ENCODE measurements at places on chromosomes 6 and 20. TPM values are rescaled to one million over a fixed set of nuclear protein-coding genes. Genes with fewer than 3 reads are reported as not detected.

DNA sequence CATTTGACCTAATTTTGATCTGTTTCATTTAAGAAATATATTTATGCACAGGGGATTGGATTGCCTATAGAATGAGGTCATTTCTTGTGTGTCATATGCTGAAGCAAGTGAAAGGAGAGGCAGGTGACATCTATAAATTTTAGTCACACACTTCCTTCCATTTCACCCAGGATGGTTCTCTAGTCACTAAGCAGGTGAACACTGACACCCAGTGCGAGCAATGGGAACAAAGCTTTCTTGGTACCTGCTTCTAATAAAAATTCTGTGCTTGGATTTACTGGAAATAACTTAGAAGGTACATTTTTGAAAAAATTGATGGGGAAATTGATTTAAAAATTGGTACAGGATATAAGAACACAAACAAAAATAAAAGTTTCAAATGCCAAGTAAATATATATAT is 66.9 kb upstream of the MC3R start:
- DNase-seq = no peak

DNA sequence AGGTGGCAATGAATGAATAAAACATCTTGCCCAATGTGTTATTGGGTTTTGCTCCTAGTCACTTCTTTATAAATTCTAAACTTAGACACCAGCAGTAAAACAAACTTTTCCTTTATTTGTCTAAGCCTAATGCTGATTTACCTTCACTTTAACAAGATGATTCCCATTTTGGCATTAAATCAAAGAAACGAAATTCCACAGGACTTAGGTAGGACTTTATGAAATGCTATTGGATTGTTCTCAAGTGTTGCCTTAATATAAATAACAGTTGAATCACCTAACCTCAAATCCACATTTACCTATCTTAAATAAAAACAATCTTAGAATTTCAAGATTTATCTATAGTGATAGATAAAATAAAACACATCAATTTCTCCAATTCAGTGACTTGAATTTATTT is 831.8 kb downstream of the EPHA7 start:
- DNase-seq = no peak

Gene PTK6
- 0.13 TPM for total RNA-seq

Gene C20orf144
- total RNA-seq = not detected

- no peak for DNase-seq
These were observed 28.8 kb downstream of the GCM1 start for GRCh38 chr6:53119772-53120409.

- peak; percentile 82 for DNase-seq
These were observed 36.7 kb upstream of the AAR2 start for GRCh38 chr20:36199345-36200257.

GRCh38 chr6:45732731-45733130 is 282.9 kb downstream of the CLIC5 start:
- DNase-seq = no peak

GRCh38 chr6:27888566-27888965 is 23.6 kb downstream of the OR2B2 start:
- no peak for DNase-seq

Gene HLA-DQA2
- 1.6 TPM for total RNA-seq

Gene CALHM6
- total RNA-seq = 1.4 TPM

Gene AFDN
- 49.1 TPM for total RNA-seq

DNA sequence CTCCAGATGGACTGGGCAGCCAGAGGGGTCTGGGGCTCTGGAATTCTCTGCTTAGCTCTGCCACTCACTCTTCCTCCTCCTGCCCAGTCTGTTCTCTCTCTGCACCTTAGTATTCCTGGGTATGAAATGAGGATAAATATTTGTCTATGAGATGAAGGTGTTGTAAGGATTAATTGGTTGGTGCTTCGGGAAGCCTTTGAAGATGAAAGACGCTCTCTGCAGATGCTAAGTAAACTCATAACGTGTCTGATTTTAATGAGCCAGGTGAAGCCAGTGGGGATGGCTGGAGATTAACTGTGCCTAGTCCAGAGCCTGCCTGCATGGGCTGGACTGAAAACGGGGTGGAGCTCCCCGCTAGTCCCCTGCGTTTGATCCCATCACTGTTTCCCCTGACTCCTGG is 23.1 kb upstream of the TCP11 start:
- no peak for DNase-seq

DNA sequence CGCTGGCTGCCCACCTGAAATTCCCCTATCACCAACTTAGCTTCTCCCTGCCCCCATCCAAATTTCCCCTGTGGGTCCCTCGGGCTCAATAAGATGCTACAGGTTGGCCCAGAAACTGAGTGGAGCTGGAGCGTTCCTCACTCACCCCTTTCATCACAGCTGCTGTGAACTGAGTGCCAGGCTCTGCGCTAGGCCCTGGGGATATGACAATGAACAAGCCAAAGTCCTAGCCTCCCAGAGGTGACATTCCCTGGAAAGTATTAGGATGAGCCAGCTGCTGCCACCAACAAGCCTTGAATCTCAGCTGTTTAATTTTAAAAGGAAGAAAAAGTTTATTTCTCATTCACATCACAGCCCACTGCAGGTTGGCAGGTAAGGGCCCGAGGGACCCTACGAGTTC is 86.6 kb upstream of the EYA2 start:
- DNase-seq = no peak

- DNase-seq = no peak
These were observed 60.9 kb upstream of the PRL start for GRCh38 chr6:22357724-22358189.

- DNase-seq = peak; percentile 50
These were observed 98.9 kb downstream of the HDGFL1 start for GRCh38 chr6:22668307-22668706.

DNA sequence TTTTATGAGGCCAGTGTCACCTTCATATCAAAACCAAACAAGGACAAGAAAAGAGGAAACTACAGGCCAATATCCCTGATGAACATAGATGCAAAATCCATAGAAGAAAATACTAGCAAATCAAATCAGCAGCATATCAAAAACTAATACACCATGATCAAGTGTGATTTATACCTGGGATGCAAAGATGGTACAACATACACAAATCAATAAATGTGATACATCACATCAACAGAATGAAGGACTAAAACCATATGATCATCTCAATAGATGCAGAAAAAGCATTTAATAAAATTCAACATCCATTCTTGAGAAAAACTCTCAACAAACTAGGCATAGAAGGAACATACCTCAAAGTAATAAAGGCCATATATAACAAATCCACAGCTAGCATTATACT is 8.1 kb upstream of the GINM1 start:
- no peak for DNase-seq

- DNase-seq = no peak
These were observed 176.4 kb downstream of the ADGB start for GRCh38 chr6:146775220-146775619.

Gene ZGPAT
- total RNA-seq = 16.0 TPM

Gene ADGRF5
- total RNA-seq = 41.1 TPM

DNA sequence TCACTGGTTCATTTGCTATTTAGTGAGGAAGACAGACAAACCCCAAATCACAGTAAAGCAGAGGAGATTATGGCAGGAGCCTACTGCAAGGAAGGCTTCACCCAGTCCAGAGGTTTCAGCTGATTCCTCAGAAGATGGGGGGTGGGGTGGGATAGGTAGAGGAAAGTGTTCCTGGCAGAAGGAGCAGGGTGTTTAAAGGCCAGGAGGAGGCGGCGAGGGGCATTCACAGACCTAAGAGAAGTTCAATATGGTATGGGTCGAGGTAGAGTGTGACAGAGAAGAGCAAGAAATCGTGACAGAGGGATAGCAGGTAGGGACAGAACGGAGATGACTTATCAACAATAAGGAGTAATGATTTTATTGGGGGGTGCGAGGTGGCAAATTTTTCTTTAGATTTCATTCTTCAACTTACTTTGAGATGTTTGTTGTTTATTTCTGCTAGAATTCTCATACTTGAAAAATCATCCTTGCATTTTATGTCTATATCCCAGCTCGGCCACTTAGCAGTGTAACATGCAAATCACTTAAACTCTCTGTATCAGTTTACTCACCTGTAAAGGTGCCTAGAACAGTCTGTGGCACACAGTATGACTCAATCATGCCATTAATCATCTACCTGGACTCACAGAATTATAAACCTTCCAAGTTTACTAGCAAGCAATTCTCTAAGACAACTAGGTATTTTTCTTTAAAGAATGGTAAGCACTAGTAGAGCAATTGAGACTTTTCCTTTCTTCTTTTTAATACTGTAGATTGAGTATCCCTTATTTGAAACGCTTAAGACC is 176.7 kb downstream of the REV3L start:
- DNase-seq = no peak

DNA sequence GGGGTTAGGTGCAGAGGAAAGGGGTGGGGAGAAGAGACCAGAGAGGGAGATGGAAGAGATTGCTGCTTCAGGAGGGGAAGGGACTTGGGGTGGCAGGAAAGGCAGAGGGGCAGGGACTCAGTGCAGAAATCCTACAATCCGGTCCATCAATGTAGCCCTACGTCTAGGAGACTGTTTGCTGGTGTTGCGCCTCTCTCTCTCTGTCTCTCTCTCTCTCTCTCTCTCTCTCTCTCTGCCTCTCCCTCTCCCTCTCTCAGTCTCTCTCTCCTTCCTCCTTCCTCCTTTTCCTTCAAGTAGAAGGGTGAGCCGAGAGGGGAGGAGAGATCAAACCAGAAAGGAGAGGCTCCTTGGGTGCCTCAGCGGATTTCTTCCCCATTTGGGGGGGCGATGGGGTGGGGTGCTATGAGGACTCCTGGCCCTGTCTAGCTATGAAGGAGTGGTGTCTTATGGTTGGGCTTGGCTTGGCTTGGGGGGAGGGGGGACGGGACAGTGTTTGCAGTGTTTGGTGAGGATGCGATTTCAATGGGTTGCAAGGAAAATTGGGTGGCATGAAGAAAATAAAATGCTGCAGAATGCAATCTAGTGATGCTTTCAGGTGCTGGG is 181.2 kb downstream of the TBXT start:
- DNase-seq = no peak

DNA sequence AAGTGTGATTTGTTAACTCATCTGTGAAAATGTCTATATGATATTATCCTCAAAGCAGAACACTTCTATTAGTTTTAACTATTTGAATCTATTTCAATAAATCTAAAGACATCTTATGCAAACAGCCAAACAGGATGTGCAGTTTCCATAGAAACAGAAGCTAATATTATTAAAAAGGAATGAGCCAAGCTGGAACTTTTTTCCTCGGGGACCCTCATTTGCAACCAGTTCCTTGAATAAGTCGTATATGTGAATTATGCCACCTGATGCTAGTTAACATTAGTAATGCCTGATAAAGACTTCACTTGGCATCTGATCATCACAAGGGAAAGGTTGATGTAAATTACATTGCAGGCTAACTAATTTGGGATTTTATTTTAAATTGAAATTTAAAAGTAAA is 216.9 kb upstream of the SMLR1 start:
- no peak for DNase-seq

Gene NOL7
- 47.9 TPM for total RNA-seq

Gene ZC2HC1B
- total RNA-seq = not detected

GRCh38 chr6:135418040-135418760 is 79.3 kb downstream of the AHI1 start:
- no peak for DNase-seq

DNA sequence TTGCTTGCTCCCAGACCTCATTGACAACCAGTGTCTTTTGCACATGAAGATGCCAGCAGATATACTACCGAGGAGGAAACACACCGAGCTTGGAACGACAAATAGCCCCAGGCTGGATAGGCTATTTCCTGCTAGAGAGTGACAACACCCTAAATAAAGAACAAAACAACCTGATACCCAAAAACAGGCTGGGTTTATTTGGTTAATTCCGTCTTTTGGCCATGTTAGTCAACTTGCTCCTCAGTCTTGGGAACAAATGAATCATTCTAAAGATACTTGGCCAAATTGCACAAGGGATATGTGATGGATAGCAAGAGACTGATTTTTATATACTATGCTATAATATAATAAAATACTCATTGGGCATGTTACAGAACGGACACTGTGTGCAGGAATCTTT is 11.5 kb upstream of the MUC22 start:
- no peak for DNase-seq

GRCh38 chr6:35083507-35083906 is 57.6 kb downstream of the TCP11 start:
- DNase-seq = peak; percentile 25

Gene WFDC10B
- total RNA-seq = not detected

- no peak for DNase-seq
These were observed 199.1 kb downstream of the ERMARD start for GRCh38 chr6:169950558-169950957.

DNA sequence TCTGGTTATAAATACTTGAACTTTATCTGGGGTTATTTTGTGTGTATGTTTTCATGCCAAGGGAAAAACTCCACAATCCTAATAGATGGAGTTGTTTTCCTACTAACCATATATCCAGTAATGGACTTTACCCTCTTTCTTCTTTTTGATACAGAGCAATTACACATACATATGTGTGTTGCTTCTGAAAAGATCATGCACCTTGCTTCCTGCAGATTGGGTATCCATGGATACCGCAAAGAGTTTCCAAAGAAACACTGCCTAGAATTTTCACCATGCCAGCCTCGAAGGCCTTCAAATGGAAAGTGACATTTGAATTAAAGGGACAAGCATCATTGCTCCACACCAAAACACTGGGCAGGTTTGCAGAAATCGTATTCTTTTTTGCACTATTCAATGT is 26.8 kb downstream of the HDDC2 start:
- no peak for DNase-seq

Gene PAX1
- not detected for total RNA-seq

Gene PKHD1
- not detected for total RNA-seq

Gene DHX16
- total RNA-seq = 20.5 TPM

- DNase-seq = no peak
These were observed 27.9 kb upstream of the RTF2 start for GRCh38 chr20:56440346-56441007.

Gene SMLR1
- not detected for total RNA-seq

Gene RAD21L1
- total RNA-seq = not detected

Gene SEL1L2
- total RNA-seq = 0.43 TPM

Gene SCUBE3
- 9.7 TPM for total RNA-seq

Gene LHFPL5
- not detected for total RNA-seq

- DNase-seq = peak; percentile 67
These were observed 59.3 kb upstream of the MYL9 start for GRCh38 chr20:36482044-36482473.

Gene GPX5
- total RNA-seq = not detected

Gene SLC16A10
- total RNA-seq = 8.6 TPM

- no peak for DNase-seq
These were observed 273.9 kb downstream of the CDC5L start for GRCh38 chr6:44661221-44662008.

DNA sequence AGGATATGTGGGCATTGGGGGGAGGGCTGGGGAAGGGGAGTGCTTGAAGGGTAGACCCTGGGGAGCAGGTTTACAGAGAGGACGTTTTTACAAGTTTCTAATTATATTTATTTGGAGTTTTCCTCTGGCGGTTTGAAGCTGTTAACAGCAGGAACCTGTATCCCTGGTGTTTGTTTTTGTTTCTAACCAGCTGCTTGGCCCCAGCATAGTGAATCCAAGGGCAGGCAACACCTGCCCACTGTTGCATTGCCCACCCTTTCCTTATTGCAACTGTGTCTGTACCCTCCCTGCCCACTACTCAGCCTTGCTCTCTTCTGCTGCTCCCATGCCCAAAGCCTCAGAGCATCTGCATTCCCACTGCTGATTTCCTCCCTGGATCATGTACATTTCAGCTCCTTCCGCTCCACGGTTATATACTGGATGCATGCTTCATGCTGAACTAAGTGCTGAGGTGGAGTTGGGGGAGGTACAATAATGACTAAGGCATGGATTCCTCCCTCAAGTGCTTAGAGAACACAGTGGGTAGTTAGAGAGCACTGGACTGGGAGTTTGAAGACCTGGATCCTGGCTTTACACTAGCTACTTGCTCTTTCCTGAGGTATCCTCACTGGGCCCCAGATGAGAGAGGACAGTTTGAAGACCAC is 6.0 kb downstream of the SCUBE3 start:
- no peak for DNase-seq

Data from Right ventricle myocardium superior (tissue), 1 donor.